ENCODE measurements at places on chromosomes 13 and 19.
A peak's percentile ranks its signal among the peaks of the same experiment; 100 is the strongest.

GRCh38 chr19:1076951-1077350, 10.0 kb downstream of the ARHGAP45 start:
- no peak for DNase-seq

- DNase-seq: no peak
Measured at GRCh38 chr13:24699541-24699940, 19.3 kb downstream of the ATP12A start.

GRCh38 chr19:1718420-1719291, 34.6 kb upstream of the ONECUT3 start:
- no peak for DNase-seq

DNA sequence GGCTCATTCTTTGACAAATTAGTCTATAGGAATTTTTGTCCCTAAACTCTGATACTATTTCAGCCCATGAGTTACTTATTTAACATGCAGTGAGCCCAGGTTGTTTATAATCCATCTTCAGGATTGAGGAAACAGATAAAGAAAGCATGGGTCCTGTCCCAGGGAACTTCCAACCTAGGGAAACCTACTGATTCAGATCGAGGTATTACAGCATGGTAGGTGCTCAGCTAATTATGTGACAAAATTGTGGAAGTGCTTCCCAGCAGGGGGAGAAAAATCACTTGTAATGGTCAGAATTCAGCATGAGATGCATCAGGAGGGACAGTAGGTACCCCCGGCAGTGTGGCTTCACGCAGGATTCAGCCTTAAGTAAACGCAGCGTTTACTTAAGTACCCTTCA, 171.3 kb downstream of the NUFIP1 start:
- no peak for DNase-seq

GRCh38 chr13:23463661-23464060, 30.2 kb upstream of the SACS start:
- no peak for DNase-seq

DNA sequence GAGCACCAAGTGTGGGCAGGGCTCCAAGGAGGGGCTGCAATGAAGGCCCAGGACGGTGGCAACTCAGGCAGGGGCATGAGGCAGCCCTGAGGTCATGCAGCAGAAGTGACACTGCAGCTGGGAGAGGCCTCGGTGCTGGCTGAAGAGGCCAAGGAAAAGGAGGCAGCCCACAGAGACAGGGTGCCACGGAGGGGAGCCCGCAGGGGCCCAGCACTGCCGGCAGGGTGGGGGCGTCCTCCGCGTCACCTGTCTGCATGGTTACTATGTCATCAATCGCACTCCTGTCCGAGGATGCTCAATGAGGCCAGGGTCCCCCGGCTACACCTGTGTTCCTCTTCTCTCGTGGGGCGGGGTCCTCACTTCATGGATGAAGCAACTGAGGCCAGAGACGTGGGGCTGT, 123.1 kb downstream of the TUBA3C start:
- no peak for DNase-seq

DNA sequence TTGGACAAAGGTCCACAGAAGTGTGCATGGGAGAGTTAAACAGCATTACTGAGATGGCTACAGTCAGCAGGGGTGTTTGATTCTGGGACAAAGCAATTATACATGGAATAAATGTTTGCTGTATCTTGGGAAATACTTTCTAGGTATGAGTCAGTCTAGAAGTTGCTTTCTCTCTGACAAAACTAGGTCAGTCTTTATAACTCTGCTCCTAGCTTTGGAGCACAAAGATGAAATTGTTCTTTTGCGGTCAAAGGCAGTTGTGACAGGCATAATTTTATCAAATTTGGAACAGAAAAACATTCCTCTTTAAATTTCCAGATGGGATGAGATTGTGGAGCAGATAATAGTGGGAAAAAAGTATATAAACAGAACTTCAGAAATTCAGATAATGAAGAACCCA, 1045.4 kb upstream of the MIR17HG start:
- peak; percentile 25 for DNase-seq

DNA sequence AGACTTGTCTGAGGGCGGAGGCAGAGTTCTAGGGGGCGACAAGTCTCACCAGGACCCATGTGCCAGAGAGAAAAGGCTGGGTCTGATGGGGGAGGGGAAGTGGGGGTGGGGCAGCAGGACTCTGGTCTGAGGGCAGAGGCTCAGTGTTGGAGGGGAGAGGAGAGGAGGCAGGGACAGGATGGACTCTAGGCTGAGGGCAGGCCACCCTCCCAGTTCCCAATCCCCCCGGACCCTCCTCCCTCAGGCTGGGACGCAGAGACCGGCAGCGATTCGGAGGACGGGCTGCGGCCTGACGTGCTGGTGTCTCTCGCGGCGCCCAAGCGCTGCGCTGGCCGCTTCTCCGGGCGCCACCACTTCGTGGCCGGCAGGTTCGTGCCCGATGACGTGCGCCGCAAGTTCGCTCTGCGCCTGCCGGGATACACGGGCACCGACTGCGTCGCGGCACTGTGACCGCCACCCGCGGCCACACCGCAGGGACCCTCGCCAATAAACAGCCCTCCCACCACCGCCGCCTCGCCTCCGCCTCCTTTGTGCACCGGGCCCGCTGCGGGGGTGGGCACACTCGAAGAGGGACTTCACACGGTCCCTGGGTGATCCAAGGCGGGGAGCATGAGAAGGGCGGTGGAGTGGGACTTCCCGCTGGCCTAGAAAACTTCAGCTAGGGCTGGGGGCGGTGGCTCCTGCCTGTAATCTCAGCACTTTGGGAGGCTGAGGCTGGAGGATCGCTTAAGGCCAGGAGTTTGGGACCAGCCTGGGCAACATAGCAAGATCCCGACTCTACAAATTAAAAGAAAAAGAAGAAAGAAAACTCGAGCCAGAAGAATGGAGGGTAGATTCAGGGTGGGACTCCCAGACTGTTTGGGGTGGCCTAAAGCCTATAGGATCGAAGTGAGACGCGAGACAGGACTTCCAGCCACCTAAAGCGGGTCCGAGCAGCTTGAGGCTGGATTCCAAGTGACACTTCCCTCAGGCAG, 703 bp upstream of the CILP2 start:
- no peak for DNase-seq

DNA sequence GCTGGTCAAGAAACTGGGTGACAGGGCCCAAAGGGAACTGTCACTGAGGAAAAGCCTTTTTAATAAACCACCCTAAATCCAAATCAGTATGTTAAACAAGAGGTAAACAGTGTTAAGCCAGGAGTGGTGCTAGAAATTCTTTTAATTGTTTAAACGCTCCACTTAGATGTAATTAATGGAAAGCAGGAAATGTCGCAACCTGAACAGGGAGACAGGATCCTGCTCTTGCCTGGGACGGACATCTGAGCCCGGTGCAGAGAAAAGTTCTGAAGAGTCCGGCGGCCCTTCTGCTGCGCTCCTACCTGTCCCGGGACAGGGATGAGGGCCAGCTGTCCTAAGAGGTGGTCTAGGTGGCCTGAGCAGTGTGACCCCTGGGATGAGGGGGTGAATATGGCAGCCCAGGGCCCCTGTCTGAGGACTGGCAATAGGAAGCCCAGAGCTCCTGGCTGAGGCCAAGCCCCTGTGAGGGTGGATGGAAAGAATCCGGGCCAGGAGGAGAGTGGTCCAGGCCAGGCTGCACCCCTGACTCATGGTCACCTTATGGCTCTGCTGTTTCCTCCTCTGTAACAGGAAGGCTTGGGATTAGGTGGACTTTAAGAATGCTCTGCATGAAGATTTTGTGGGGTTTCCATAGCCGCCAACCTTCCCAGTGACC, 112.8 kb upstream of the GJB6 start:
- no peak for DNase-seq

DNA sequence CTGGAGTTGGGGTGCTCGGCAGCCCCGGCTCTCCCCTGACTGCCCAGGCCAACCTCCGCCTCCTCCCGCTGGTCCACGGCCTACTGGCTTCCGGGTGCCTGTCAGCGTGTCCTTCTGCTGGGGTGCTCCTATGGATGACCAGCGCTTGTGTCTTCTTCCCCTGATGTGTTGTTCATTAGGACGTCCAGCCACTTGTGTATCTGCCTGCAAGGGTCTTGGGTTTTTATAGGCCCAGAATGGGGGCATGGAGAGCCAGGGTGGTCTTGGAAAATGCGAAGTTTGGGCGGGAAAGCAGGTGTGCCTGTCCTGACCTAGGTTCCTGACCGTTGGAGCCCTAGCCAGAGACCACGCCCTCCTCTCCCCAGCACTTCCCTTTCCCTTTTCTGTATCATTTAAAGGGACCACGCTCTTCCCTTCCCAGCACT, 139.8 kb downstream of the SLITRK5 start:
- no peak for DNase-seq

GRCh38 chr13:104833221-104833620, 1702.2 kb downstream of the EFNB2 start:
- DNase-seq: no peak

GRCh38 chr13:113775451-113776145, 16.6 kb downstream of the TMEM255B start:
- no peak for DNase-seq

- no peak for DNase-seq
Measured at GRCh38 chr19:9941231-9941630, 4.9 kb upstream of the OLFM2 start.

- no peak for DNase-seq
Measured at GRCh38 chr13:30924721-30925120, 7.7 kb upstream of the TEX26 start.

GRCh38 chr13:89943139-89943538, 1404.3 kb upstream of the MIR17HG start:
- DNase-seq: no peak

DNA sequence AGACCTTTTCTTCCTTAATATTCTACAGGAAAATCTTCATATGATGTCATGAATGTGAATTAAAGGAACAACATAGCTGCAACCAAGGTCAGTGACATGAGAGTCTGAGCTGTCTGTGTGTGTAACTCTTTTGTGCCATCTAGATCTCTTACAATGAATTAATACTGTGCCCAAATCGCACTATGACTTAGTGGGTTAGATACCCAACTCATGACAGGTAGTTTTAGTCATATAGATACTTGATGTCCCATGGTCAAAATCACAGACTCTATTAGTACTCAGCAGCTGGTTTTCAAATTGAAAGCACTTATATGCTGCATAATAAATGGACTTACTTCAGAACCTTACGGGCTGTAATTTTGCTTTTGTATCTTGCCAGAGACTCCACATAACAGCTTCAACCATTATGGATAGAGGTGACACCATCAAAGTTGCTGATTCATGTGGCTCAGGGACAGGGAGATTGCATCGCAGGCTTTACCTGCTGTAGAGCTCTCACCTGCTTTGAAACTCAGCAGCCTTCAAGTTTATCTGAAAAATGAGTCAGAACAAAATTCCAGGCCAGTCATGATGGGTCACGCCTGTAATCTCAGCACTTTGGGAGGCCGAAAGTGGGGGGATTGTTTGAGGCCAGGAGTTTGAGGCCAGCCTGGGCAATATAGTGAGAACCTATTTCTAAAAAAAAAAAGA, 12.3 kb upstream of the ZNF283 start:
- DNase-seq: no peak

GRCh38 chr19:5954293-5954692, 23.6 kb downstream of the RANBP3 start:
- no peak for DNase-seq

GRCh38 chr19:42850981-42851717, 28.4 kb downstream of the PSG1 start:
- peak; percentile 96 for DNase-seq

GRCh38 chr13:39682310-39682709, 26.8 kb downstream of the COG6 start:
- no peak for DNase-seq

DNA sequence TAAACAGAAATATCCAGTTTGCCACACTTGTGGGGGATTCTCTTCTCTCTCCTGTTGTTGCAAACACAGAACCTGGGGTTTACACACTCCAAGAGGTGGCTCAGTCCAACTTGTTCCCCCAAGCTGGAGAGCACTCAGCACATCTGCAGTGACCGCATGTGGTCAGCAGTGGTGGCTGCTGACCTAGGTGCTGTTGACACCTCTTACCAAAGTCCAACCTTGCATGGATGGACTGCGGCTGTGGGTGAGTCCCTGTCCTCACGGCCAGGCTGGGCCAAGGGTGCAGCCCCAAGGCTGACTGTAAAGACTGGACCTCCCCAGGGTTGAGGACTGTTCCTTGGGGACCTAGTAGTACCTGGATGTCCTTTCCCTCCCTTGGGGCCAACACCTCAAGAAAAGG, 6.1 kb downstream of the LRFN3 start:
- DNase-seq: no peak

GRCh38 chr19:46422344-46422743, 6.4 kb downstream of the PNMA8C start:
- no peak for DNase-seq

- no peak for DNase-seq
Measured at GRCh38 chr13:44487989-44488388, 88.1 kb downstream of the TSC22D1 start.

- no peak for DNase-seq
Measured at GRCh38 chr13:52992110-52992509, 36.5 kb upstream of the OLFM4 start.

- no peak for DNase-seq
Measured at GRCh38 chr19:54949412-54949811, 2.1 kb upstream of the NLRP7 start.

- DNase-seq: no peak
Measured at GRCh38 chr13:45851171-45851921, at the start of gene SIAH3. Gene SIAH3 (minus strand): TSS chr13:45851753. CDS start chr13:45851629, 124 bp downstream.

- DNase-seq: no peak
Measured at GRCh38 chr19:6644796-6645195, 25.2 kb downstream of the TNFSF14 start.

Data from retinal pigment epithelial cell (primary cell).